D721Med (cell line): ENCODE measurements at places on chromosomes 7 and 10.

GRCh38 chr7:741191-741671 lies 14.2 kb upstream of the PRKAR1B start:
- no peak for DNase-seq

- no peak for DNase-seq
Measured at GRCh38 chr7:10537764-10538163, 435.9 kb upstream of the PHF14 start.

GRCh38 chr7:70242826-70243225 lies 644.6 kb downstream of the AUTS2 start:
- DNase-seq = no peak

DNA sequence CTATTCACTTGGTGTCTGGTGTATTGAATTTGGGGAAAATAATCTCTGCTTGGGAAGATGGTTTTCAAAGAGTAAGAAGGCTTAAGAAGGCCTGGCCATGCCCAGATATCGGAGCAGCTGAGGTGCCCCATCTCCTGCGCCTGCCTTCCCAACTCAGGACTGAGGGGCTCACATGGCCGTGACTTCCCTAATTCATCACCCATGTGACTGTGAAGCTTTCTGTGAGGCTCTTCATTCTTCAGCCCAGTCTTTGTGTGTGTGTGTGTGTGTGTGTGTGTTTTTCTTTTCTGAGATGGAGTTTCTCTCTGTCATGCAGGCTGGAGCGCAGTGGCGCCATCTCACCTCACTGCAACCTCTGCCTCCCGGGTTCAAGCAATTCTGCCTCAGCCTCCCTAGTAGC lies 53.2 kb downstream of the PROSER2 start:
- DNase-seq = no peak
